CD4-positive, alpha-beta T cell treated with Interleukin-4 for 1 hour (primary cell): ENCODE measurements at places on chromosomes 11 and 22.
A peak's percentile ranks its signal among the peaks of the same experiment; 100 is the strongest.

DNA sequence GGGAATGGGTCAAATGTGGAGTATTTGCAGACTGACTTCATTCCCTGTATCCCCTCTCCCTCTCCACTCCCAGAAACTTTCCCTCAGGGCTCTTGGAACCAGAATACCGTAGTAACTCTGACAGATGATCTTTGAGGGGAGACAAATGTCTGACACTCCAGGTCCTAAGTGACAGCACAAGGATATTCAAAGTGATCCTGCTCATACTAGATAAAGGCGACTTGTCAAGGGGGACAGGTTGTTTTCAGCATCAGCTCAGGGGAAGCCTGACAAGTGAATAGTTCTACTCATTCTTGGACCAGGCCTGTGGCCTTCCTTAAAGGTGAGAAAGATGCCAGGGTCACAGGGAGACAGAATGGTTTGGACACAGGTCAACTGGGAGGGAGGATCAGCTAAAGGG is 92.8 kb downstream of the NXPE2 start:
- no peak for DNase-seq

DNA sequence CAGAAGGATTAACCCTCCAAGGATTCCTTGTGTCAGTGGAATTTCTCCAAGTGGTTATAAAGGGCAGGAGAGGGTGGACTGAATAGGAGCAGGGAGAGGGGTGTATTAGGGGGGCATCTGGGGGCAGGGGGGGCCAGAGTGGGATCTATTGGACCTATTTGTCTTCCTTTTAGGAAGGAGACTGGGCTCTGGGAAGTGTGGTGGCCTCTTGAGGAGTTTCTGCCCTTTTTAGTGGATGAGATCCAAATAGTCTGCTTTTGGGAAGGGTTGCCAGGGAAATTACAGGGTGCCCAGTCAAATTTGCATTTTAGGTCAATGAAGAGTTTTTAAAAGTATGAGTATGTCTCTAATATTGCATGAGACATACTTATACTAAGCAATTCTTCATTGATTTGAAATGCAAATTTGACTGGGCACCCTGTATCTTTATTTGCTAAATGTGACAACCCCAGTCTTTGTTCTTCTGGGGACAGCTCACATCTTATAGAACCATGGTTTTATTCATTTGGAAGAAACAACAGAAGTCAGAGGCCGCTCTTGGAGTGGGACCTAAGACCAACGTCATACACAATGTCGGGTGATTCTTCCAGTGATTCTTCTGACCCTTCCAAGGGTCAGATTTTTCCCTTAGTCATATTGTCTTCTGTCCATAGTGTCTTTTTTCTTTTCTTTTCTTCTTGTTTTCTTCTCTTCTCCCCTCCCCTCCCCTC is 429 bp upstream of the SLC22A6 start:
- no peak for DNase-seq

DNA sequence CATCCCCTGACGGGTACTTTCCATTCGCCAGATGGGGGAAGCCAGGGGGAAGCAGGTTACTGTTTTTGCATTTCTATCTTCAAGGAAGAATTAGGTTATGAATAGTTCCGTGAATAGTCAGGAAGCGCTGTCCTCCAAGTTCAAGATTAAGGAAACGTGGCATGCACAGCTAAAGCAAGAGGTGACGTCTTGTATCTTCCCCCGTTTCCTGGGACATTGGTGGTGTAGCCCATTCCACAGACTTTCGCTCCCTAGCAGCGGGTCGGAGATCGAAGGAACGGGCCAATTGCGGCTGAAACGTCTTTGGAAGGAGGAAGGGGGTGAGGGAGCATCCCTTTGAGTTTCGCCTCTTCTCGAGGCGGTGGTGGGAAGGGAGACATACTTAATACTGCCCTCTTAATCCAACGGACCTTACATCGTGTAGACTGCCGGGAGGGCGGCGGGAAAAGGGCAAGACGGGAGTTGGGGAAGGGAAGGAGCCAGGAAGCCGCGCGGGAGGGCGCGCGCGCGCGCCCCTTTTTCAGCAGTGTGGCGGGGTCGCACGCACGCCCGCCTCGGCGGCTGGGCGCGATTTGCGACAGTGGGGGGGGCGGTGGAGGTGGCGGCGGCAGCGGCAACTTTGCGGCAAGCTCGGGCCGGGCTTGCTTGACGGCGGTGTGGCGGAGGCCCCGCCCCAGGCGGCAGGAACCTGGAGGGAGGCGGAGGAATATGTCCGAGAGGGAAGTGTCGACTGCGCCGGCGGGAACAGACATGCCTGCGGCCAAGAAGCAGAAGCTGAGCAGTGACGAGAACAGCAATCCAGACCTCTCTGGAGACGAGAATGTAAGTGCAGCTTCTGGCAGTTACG is at the start of gene EED:
Gene EED (plus strand): TSS at position 232 of the 847 bp plus-strand sequence. CDS start 477 bp downstream, at position 709.
- DNase-seq = peak; percentile 95

DNA sequence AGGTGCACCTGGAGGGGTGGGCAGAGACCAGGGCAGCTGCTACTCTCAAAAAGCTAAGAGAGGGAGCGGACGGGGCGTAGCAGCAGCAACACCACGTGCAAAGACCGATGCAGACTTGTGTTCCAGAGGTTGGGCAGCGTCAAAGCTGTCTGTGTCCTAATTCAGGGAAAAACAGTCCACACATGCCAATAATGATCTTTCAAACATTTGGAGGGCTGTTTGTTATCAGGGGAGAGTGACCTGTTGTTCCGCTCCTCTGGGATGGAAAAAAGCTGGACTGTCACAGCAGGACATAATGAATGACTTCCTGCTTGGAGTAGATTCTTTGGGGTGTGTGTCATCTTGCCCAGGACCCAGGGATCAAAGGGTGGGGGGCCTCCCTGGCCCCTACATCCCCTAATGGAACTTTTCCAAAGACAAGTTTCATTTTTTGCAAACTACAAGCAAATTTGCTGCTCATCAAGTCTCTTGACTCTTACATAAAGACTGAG is 6.2 kb upstream of the FBLN1 start:
- DNase-seq = no peak

- DNase-seq = no peak
Observed at GRCh38 chr11:99739464-99740089, 718.8 kb downstream of the CNTN5 start.

DNA sequence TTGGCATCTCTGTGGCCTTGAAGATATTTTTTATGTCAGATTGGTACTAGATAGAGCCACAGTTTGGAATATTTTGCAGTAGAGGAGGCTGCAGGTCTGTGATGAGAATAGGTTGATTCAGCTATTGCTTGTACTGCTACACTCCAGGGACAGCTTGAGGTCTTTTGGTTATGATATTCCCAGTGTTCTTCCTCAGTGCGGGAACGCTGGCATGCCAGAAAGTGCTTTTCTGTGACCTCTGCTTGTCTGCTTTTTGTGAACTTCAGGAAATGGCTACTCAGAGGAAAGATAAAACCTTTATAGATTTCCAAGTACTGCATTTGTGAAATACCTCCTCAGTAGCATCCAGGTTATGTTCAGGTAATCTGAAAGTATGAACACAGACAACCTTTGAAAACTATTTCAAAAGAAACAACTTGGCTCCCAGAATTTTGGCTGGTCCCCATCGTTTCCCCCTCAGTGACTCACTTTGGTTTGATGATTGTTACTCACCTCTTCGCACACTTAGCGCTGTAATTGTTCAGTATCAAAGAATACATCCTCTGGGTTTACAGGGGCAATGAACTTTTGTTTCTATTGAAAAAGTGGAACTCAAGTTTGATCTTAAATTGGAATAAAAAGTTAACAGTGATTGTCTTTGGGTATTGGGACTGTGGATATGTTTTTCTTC is 191.4 kb downstream of the HIPK3 start:
- DNase-seq = no peak
